ENCODE measurements at places on chromosomes 5 and 9. TPM values are rescaled to one million over a fixed set of nuclear protein-coding genes. Genes with fewer than 3 reads are reported as not detected.

GNPDA1 gene
- total RNA-seq, result 40.6 TPM

SPRY4 gene
- 10.0 TPM for total RNA-seq

DNA sequence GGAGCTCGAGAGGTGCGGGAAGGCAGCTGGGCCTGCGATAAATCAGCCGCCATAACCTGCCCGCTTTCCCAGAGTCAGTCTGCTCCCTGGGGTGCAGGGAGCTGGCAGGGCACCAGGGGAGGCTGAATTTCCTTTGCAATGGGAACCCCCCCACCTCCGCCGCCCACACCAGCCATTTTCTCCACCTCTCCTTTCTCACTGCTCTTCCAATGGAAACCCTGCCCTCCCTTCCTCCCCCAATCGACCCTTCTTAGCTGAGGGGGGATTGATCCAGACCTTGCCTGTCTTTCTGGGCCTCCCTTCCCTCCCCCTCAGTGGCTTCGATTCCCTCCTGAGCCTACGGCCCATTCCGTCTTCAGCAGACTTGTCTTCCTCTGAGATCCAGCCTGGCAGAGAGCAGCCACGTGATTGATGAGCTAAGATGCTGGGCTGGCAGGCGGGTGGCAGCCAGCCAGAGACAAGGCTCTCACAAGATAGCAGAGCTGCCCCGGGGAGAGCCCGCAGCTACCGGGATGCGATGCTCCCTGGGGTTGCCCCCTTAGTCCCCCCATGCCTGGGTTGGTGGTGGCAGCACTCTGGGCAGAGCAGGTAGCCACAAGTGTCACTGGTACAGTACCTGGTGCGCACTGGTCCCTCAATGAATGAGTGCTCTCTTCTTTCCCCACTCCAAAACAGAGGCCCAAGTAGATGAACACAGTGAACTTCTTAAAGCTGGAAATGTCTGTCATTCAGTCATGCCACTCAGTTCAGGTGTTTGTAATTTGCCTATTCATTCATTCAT lies 53.7 kb upstream of the FABP6 start:
- DNase-seq, result peak; percentile 56
- no peaks in the 10 kb centered on the region for H3K27me3 ChIP-seq
- H3K4me1 ChIP-seq, result peaks cover 8% of the 10 kb centered on the region
- H3K4me3 ChIP-seq, result no peak overlapping the region

DNA sequence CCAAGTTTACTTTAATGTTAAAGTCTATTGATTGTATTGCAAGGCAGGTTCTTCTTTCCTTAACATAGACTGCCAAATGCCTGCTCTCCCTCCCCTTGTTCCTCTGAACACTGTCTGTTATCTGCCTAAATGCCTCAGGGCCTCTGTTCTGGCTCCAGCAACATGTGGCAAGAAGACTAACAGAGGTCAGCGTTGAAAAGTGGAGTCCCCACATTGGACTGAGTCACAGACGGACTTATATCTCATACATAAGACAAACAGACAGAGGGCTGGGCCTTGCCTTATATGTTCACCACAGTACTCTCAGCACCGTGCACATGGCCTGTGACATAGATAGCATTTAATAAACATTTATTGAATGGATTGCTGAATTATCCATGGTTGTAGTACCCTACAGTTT lies 91.4 kb downstream of the TSSK1B start:
- H3K27me3 ChIP-seq, result no peaks in the 10 kb centered on the region
- H3K36me3 ChIP-seq, result no peaks in the 10 kb centered on the region
- peak; percentile 59 for DNase-seq
- peak overlapping the region; percentile 46 for H3K27ac ChIP-seq
- H3K4me1 ChIP-seq, result peaks cover 15% of the 10 kb centered on the region

GRCh38 chr5:75847561-75848021 lies 130.4 kb upstream of the POC5 start:
- no peaks in the 10 kb centered on the region for H3K27me3 ChIP-seq
- peaks cover 29% of the 10 kb centered on the region for H3K4me1 ChIP-seq
- no peak overlapping the region for H3K4me3 ChIP-seq
- H3K27ac ChIP-seq, result no peak overlapping the region
- DNase-seq, result no peak

- H3K36me3 ChIP-seq, result no peaks in the 10 kb centered on the region
- H3K27me3 ChIP-seq, result no peaks in the 10 kb centered on the region
- H3K27ac ChIP-seq, result no peak overlapping the region
- H3K4me3 ChIP-seq, result no peak overlapping the region
- no peak for DNase-seq
- no peaks in the 10 kb centered on the region for H3K4me1 ChIP-seq
Observed at GRCh38 chr9:127389381-127390247, 7.4 kb upstream of the SLC2A8 start.

Data from cardiac muscle cell (in vitro differentiated cells and primary cell).